ENCODE measurements at places on chromosomes 11 and 22.

DNA sequence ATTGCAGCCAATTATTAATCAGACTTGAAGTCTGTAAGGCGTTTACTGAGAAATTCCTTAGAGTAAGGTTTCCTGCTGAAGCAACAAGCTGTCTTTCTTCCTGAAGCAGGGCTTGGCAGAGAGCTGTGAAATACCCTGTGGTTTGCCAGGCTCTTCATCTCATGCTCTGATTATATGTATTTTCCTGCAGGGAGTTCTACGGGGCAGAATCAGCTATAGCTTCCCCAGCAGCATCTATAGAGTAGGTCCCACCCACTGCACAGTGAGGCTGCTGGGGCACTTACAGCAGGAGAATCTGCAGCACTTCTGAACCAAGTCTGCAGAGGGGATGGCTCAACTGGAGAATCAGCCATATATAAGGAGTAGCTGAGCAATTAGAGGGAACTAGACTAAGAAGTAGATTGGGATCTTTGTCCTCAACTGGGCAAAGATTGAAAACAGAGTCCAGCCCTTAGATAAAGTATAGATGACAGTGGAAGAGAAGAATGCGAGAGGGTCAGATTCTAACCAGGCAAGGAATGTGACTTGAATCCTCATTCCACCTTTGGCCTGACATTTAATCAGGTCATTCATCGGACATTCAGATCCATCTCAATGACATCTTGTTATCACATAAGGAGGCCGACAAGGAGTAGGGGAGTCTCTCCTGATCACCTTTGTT is 37.6 kb downstream of the CNTF start:
- no peak for DNase-seq

DNA sequence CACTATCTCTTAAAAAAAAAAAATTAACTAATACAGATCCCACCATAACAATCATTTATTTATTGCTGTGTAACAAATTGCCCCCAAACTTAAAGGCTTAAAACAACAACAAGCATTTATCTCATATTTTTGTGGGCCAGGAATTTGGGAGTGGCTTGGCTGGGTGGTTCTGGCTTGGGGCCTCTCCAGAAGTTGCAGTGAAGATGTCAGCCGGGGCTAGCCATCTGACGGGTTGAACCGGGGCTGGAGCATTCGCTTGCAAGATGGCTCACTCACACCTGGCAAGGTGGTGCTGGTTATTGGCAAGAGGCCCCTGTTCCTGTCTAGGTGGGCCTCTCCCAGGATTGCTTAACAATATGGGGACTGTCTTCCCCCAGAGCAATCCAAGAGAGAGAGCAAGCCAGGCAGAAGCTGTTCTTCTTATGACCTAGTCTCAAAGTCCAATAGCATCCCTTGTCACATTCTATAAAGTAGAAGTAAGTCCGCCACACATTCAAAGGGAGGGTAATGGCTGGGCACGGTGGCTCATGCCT is 29.5 kb downstream of the ACO2 start:
- no peak for DNase-seq

DNA sequence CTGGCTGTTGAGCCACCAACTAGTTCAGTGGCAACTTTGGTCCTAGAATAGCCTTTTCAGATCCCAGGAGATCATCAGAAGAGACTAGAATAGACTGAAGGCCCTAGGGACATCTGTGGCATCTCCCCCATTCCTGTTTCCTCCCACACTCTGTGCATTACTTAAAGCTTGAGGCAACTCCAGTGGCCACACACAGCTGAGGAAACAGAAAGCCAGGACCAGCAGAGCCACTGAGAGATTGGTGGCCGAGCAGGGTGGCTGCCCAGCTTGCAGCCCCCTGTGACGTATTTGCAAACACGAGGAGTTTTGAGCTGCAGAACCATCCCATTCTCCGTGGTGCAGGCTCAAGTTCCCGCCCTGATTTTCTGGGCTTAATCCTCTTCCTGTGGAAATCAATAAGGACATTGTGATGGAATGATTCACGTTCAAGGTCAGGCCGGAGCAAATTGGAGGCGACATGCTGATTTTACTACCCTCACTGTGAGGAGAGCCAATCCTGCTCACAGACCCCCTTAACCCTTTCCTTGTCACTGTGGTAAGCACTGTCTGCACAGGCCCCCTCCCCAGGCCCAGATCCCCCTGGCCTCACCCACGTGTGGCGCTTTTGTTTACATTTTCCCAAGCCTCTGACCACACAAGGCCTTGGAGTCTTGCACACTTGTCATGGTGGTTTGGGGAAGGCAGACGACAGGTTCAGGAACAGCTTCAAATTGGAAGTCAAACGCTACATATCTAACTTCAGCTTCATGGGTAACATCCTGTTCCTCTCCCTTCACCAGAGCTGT is 69.1 kb upstream of the MYOD1 start:
- no peak for DNase-seq

- no peak for DNase-seq
These were observed 24.3 kb upstream of the PICK1 start for GRCh38 chr22:38032681-38033521.

- no peak for DNase-seq
These were observed 92.9 kb downstream of the PDHX start for GRCh38 chr11:35009191-35009943.

GRCh38 chr11:43923406-43924111 is 18.9 kb upstream of the C11orf96 start:
- no peak for DNase-seq

DNA sequence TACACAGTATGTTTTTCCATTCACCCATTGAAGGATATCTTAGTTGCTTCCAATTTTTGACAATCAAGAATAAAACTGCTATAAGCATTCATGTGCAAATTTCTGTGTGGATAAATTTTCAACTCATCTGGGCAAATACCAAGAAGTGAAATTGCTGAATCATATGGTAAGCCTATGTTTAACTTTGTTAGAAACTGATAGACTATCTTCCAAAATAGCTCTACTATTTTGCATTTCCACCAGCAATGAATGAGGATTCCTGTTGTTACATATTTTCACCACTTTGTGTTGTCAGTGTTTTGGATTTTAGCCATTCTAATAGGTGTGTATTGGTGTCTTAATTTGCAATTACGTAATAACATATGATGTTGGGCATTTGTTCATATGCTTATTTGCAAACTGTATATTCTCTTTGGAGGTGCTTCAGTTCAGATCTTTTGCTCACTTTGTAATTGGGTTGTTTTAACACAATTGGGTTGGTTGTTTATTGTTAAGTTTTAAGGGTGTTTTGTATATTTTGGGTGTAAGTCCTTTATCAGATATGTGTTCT is 49.2 kb upstream of the FAM181B start:
- no peak for DNase-seq

Measured in activated naive CD4-positive, alpha-beta T cell treated with Interleukin-2 at 50 U/mL for 16 hours (primary cell).